ENCODE measurements at places on chromosomes 5 and 9.

- no peak for DNase-seq
Measured at GRCh38 chr5:33507426-33507825, 66.7 kb downstream of the TARS1 start.

GRCh38 chr9:28234133-28234893 is 661.0 kb upstream of the C9orf72 start:
- no peak for DNase-seq

- DNase-seq = no peak
Measured at GRCh38 chr5:81601919-81602318, 149.0 kb downstream of the SSBP2 start.

- DNase-seq = no peak
Measured at GRCh38 chr5:56601641-56602071, 213.7 kb upstream of the MAP3K1 start.

- no peak for DNase-seq
Measured at GRCh38 chr5:45029553-45029952, 220.8 kb downstream of the MRPS30 start.

- DNase-seq = no peak
Measured at GRCh38 chr9:95953986-95954385, 78.5 kb downstream of the ERCC6L2 start.

- DNase-seq = no peak
Measured at GRCh38 chr5:158770506-158770905, 329.2 kb downstream of the EBF1 start.
